ENCODE measurements at places on chromosomes 5 and 9.

- DNase-seq, result no peak
These were observed 8.8 kb downstream of the ATP10B start for GRCh38 chr5:160843240-160843639.

- no peak for DNase-seq
These were observed 2.8 kb upstream of the CCDC125 start for GRCh38 chr5:69335341-69335935.

GRCh38 chr9:104958751-104959150, 30.8 kb upstream of the ABCA1 start:
- DNase-seq, result no peak

DNA sequence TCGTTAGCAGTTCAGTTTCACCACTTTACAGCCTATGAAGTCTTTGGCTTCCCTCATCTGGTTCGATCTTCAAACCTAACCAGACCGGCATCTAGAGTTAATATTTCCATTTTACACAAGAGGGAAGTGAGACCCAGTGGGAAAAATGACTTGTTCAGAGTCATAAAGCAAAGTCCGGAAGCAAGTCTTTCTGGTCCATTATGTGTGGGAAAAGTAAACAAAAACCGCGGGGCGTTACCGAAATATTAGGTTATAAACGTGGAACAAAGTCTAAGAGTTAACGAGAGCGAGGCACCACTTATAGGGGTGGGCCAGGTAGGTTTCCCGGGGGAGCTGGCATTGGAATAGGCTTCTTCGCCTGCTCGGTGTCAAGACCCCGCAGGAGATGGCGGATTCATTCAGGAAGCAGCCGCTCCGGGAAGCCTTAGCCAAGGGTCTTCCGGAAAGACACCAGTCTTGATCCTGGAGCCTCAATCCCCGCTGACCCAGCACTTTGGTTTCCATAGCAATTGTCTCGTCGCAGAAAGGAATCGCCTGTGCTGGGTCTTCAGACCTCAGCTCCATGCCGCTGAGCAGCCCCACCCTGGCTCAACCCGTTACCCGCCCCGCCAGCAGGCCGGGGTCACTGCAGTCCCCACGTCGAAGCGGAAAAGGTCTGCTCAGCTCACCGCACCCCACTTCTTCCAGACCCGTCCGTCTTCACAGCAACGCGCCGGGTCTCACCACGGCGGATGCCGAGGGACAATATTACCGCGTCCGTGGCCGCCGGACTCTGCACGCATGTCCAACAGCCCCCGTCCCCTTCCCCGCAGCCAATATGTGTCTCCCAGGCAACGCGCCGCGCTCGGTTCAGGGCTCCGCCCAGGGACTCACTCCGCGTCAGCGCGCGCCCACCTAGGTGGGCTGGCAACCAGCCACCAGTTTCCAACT, at the start of gene C5orf52:
TSS of gene C5orf52 (plus strand) at position 872 of the 930 bp plus-strand sequence. CDS start 82 bp downstream, outside the sequence.
- DNase-seq, result no peak

DNA sequence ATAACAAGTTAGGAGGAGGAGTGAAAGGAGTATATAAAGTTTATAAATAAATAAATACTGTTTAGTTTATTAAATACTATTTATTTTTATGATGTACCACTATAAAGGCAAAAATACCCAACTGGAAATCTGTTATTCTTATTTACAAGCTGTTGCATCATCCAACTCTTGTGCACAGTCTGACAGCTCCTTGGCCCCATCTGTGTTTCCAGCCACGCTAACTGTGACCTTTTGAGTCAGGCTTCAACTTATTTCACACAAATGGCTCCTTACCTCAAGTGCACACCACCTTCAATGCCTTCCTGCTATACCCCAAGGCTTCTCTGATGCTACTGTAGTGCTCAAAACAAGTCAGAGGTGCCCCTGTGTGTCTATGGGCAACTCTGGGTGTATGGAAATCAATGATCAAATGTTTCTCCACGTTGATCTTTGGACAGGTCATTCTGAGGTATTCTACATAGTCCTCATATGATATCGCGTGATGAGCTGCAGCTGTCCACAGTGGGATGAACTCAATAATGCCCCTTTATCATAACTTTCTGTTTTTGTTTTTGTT, 303.2 kb upstream of the GRAMD2B start:
- DNase-seq, result no peak

DNA sequence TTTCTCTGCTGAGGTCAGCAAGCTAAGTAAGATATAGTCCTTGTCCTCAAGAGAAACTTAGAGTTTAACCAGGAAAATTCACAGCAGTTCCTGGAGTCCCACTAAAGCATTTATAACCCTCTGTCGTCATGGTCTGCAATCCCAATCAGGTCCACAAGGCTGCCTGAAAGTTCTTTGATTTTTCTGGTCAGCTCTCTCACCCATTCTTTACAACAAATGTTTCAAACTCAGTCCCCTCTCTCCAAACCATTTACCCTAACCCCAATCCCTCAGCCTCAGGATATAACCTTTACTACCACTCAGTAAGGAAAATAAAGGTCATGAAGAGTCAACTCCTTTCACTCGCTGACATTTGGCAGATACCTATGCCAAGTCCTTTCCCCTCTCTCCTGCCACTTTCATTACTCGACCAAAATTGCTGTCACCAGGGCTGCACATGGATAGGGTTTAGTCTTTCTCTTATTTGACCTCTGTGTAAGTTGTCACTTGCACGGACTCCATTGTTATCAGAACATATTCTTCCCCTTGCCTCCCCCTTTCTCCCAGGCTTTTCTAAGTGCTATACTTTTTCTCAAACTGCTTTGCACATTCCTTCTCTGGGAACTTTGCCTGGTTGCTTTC, 936.6 kb downstream of the NR2F1-AS1 start:
- DNase-seq, result no peak

DNA sequence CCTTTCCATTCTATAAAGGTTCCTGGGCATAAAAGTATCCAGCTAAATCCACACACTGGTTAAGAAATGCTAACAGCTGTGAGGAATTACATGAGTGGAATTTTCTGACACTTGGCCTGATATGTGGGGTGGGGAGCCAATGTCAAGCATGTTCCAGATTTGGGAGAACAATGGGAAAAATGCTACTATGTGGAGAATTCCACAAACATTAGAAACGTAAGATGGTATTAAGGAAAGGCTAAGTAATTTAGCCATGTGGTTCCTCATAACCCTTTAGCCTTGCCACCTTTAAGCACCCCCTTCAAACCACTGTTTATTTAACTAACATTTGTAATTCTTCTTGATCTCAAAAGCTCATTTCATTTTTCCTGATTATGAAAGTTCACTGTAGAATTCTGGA, 149.2 kb downstream of the GNA14 start:
- no peak for DNase-seq

DNA sequence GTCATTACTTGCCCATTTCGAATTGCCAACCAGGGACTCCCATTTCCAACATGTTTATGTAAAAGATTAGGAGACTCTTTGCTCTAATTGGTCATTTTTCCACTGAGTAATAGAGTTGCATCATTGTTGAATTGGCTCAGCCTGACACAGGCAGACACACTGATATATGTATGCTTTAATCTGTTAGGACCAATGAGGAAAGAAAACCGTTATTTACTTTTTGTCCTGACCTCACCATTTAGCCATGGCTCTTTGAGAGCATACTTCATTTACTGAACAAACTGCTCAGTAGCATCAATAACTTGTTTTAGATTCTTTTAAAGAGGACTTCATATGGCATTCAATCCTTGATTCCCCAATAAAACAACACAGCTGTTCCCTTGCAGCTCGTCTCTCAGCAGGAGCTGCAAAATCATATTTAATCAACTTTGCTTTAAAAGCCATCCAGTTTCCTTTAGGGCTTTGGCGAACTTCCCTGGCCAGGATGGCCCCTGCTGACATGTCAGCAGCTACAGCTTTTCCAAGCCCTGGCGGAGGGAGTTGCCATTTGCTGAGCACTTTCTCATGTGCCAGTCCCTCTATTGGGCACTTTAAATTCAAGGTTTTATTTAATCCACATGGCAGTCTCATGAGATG, 251.5 kb upstream of the TNC start:
- no peak for DNase-seq

DNA sequence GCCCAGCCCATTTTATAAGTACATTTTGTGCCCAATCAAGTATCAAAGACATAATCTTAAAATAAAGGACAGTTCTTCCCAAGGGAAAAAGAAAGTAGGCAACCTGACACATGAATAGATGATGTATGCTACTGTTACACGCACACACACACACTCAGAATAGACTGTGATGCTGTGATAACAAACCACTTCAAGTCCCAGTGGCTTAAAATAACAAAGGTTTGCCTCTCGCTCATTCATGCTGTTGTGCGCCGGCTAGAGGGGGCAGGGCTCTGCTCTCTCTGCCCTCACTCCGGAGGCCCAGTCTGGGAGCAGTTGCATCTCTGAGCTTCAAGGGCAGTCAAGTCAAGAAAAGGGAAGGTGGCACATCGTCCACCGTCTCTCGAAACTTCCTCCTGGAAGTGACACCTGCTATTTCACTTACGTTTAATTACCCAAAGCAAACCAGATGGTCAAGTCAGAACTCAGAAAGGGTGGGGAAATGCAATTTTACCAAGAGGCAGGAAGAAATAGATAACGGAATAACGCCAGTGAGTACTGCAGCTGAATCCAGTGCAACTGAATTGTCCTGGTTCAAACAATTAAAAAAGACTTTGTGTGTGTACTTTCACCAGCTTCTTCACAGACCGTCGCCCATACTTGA, 43.3 kb downstream of the ANKRD33B start:
- no peak for DNase-seq

DNA sequence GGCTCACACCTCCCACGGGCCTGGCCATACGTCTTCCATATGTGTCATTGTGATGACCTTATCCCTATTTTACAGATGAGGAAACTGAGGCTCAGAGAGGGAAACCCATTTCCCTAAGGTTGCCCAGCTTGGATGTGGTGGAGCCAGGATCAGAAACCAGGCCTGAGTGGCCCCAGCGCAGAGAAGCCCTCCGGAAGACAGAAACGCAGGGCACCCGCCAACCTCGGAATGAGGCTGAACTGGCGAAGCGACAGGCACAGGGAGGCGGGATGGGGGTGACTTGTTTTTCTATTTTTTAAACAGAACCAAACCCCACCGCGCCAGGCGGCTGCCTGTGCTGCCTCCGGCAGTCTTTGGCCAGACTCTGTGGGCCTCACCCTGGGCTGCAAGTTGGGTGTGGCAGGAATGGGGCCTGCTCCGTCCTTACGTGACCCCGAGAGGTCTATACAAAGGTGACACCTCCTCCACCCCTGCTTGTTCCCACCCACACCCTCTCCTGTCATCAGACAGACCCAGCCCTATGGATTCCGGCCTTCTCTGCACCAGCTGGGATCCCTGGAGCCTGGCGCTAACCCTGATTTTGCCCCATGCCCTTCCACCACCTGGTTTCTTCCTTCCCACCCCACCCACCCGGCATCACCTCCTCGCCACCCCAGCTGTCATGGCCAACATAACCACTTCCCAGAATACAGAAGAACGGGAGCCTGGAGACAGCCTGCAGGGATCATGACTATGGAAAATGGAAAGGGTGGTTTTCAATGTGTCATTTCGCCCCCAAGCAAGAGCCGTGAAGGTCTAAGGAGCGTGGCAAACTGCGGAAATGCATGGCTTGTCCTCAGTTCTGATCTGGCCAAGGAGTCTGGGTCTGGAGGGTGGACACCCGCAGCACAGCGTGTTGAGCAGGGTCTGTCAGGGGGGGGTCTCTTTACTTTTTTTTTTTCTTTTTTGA, 23.6 kb downstream of the PLPP7 start:
- DNase-seq, result no peak
